Cortex of kidney (tissue), 1 donor: ENCODE measurements at places on chromosomes 13 and 19.

- no peak for DNase-seq
These were observed 18.2 kb downstream of the ZNF507 start for GRCh38 chr19:32363632-32364031.

DNA sequence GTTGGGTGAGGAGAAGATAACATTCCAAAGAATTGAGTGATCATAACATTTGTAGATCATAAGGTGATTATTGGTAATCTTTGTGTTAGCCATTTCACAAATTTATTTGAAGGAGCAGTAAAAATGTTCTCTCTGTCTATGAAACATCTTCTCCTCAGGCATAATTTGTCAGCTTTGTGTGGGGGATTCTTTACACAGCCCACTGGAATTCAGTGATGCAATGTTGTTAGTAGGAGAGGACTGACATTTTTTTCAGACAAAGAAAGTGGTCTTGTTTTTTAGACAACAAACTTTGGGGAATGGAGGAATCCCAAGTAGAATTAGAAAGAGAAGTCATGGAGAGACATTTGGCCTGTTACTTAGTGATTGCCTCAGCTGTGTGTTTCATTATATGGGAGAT, 100.3 kb downstream of the ITGBL1 start:
- DNase-seq: no peak

DNA sequence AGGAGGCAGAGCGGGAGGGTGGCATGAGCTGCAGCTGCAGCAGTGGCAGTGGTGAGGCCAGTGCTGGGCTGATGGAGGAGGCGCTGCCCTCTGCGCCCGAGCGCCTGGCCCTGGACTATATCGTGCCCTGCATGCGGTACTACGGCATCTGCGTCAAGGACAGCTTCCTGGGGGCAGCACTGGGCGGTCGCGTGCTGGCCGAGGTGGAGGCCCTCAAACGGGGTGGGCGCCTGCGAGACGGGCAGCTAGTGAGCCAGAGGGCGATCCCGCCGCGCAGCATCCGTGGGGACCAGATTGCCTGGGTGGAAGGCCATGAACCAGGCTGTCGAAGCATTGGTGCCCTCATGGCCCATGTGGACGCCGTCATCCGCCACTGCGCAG, 2.0 kb downstream of the EGLN2 start:
- no peak for DNase-seq

DNA sequence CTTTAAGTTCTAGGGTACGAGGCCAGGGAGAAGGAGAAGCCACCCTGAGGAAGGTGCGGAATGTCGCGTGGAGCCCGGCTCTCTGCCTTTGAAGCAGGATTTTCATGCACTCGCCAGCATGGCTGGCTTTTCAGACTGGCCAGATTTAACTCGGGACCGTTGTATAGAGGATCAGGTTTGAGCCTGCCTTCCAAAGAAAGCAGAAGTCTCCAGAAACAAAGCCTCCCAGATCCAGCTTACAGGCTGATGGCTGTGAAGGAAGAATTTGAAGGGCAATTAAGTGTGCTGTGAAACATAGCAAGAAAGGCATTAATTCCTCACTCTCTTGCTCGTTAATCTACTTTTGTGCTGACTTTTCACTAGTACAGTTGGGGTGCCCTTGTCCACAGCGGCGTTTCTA, 140.2 kb downstream of the SOX1 start:
- DNase-seq: no peak

DNA sequence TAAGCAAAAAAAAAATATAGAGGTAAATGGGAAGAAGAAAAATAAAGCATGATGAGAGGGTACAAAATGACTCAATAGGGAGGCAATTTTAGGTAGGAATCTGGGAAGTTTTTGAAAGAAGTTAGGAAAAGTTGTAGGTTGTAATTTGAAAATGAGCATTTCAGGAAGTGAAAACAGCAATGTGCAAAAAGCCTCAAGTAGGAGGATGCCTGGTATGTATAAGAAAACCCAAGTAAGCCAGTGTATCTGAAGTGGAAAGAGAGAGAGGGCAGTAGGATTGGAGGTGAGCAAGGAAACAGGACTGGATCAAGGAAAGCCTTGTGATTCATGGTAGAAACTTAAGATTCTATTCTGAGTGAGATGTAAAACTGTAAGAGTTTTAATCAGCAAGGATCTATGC, 121.6 kb upstream of the SPRY2 start:
- DNase-seq: no peak

DNA sequence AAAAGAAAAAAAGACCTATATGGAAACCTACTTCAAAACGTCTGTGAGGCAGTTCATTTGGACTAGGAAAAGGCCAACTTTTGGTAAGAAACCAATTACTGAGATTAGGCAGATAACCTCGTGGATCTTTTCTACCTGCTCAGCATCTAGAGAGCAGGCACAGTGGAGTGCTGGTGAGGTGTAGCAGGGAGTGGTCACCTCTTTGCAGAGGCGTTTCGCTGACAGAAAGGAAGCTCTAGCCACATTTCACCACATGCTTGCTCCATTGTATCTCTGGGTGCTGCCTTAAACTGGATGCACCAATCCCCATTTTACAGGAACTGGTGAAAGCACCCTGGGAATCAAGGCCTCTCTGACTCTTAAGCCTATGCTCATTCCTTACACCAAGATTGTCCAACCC, 360.5 kb downstream of the LIG4 start:
- no peak for DNase-seq

DNA sequence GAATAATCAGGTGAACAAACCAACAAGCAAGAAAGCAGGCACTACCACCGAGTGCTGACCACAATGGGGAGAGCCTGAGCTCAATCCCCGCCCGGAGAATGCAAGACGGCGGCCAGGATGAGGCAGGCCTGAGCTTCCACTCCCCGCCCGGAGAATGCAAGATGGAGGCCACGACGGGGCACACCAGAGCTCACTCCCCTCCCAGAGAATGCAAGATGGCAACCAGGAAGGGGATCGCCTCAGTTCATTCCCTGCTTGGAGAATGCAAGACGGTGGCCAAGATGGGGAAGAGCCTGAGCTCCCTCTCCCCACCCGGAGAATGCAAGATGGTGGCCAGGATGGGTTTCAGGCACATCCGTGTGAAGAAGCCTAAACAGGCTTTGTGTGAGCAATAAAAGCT, 24.7 kb upstream of the MIER2 start:
- no peak for DNase-seq

GRCh38 chr19:41030651-41031050, 39.6 kb downstream of the CYP2B6 start:
- DNase-seq: no peak

DNA sequence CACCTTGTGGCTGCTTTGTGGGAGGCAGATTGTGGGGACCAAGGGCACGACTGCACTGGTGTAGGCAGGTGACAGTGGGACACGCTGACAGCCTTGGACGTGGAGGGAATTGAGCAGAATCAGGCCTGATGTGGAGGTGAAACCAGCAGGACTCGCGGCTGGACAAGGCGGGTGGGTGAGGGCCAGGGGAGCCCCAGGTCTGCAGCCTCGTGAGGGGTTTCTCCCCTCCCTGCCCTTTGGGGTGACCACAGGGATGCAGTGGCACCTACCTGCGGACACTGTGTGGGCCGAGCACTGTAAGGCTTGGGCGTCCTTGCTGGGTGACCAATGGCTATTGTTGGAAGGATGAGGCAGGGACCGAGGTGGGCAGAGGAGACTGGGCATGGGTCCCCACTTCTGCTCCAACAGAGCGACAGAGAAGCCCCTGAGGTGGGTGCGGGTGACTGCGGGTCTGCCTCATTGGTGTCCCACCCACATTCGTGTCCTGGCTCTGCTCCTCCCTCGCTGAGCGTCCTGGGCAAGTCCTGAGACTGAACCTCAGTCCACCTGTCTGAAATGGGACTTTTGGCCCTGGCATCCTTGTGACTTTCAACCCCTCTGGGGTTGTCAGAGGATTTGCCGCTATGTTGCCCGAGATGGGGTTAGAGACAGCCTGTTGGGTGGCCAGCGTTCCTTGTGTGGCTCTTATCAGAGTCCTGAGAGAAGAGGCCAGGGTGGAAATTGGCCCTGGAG, 30.5 kb downstream of the DNM2 start:
- DNase-seq: no peak

DNA sequence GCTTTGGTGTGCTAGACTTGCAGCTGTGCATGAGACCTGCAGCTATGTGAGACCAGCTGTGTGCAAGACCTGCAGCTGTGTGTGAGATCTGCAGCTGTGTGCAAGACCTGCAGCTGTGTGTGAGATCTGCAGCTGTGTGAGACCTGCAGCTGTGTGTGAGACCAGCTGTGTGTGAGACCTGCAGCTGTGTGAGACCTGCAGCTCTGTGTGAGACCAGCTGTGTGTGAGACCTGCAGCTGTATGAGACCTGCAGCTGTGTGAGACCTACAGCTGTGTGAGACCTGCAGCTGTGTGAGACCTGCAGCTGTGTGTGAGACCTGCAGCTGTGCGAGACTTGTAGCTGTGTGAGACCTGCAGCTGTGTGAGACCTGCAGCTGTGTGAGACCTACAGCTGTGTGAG, 6.7 kb upstream of the DCUN1D2 start:
- DNase-seq: no peak

GRCh38 chr19:30883071-30883470, 466.2 kb downstream of the TSHZ3 start:
- DNase-seq: no peak

DNA sequence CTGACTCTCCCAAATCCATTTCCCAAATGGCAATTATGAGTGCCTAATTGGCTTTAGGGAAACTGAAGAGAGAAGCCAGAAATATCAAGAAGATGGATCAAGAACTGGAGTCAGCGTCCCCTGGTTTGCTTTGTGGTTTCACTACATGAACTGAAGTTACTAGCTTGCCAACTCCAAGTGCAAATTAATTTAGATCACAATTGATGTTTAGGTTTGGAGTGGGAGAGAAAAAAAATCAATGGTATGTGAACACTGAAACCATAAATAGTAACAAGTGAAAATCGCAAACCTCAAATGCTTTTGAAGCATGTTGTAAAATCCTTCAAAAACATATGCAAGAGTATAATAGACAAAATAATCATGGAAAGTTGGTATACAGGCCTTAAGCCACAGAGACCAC, 1528.6 kb upstream of the SLC10A2 start:
- DNase-seq: no peak

DNA sequence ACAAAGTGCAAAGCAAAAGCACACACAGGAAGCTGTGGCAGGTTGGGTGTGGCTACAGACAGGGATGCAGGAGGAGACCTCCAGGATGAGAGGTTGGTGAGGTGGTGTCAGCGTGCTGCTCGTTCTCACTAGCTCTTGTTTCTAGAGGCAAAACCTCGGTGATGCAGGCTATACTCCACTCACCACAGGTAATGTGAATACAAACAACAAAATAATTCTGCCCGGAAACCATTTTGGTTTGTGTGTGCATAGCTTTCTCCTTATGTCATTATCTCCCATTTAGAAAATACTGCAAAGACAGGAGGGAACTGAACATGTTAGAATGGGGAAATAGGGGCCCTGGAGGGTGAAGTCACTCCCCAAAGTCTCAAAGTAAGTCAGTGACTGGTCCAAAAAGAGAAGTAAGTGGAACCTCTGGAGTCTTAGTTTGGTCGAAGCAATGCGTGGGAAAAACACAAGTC, 9.4 kb downstream of the LCP1 start:
- DNase-seq: no peak

DNA sequence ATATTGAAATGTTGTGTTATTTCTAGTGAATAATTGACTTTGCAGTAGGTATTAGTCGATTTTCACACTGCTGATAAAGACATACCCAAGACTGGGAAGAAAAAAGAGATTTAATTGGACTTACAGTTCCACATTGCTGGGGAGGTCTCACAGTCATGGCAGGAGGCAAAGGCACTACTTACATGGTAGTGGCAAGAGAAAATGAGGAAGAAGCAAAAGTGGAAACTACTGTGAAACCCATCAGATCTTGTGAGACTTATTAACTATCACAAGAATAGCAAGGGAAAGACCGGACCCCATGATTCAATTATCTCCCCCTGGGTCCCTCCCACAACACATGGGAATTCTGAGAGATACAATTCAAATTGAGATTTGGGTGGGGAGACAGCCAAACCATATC, 9.9 kb upstream of the C5AR2 start:
- no peak for DNase-seq

GRCh38 chr13:32622827-32623226, 36.6 kb downstream of the PDS5B start:
- no peak for DNase-seq

DNA sequence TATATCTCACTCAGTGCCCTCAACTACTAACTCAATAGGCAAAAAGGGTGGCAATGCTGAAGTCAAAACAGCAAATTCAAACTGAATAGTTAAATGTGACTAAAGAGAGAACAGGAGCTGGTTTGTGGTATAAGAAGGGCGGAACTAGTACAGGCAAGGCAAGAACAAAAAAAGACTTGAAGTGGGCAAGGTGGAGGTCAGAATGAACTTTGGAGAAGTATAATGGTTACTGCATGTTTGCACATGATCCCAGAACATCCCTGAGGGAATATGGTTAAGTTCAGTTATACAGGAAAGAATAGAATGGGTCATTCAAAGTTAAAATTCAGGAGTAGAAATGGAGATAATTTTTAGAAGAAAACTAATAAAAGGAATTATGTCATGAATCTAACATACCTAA, 85.5 kb downstream of the DIAPH3 start:
- no peak for DNase-seq
